ENCODE measurements at places on chromosomes 1 and 21.

DNA sequence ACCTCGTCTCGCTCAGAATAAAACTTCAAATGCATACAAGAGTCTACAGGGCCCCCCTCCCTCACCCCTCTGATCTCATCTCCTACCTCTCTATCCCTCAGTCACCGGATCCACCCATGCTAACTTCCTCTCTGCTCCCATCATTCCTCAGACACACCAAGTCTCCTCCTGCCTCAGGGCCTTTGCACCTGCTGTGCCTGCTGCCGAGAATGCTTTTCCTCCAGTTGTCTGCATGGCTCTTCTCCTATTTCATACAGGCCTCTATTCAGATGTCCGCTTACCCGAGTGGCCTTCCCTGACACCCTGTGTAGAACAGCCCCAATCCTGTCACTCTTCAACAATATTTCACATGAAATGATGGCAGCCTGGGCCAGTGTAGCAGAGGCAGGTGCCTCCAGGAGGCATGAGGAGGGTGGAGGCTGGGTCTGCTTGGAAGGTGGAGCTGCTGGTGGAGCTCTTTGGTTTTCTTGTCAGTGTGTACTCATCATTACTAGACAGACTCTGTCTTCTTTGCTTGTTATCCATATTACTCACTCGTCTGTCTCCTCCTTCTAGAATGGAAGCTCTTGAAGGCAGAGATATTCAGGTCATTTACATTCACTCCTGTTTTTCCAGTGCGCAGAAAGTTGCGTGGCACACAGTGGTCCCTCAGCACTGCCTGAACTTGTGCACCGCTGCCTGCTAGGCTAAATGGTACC lies 4.2 kb downstream of the SH2D2A start:
- DNase-seq = no peak

- DNase-seq = no peak
These were observed 276.9 kb upstream of the ZRANB2 start for GRCh38 chr1:71357708-71358107.

DNA sequence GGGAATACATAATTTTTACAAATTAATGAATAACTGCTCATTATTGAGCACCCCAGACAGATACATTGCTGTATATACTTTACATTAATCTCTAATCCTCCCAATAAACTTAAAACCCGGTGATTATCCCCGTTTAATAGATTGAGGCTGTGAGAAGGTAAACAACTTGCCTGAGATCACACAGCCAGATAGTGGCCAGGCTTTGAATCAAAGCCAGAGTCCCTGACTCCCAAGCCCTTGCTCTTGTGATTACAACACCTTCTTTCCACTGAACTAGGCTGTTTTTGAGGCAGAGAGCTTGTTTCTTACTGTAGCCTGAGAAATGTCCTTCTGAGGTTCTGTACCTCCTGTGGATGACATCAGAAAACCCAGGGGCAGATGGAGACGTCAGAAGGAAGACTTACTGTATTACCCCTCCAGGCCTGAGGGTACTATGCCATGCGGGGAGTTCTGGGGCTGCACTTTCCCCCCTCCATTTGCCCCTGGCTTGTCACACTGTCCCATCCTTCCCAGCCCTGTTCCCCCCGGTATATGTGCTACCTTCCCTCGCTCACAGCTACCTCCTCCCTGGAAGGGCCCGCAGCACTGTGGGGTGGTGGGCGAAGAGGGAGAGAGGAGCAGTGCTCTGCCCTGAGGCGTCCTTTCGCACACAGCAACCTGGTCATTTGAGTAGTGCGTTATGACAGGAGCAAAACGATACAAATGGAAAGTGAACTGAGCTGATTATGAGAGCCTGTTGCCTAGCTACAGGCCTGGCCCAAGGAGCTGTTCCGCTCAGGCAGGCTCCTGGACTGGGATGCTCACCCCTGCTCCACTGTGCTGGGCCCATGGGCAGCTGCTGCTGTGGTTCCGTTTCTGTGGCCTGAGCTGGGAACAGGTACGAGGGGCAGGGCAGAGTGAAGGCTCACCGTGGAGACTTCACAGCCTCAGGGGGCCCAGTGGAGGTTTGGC lies 4.6 kb downstream of the KCNC4 start:
- DNase-seq = no peak

GRCh38 chr1:59025201-59025600 lies 241.4 kb upstream of the JUN start:
- no peak for DNase-seq

DNA sequence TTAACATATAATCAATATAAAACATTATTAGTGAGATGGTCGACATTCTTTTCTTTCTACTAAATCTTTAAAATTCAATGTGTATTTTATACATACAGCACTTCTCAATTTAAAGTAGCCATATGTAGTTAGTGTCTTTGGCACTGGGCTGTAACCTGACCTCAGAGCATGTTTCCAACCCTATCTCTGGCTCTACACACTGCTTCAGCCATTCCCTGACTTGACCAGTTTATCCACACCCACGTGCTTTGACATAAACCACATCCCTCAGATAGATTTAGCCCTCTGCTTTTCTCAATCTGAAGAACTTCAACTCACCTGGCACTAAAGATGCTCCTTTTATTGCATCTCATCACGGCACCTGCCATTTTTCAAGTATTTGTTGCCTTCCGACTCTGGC lies 58.3 kb downstream of the RGS2 start:
- DNase-seq = no peak

DNA sequence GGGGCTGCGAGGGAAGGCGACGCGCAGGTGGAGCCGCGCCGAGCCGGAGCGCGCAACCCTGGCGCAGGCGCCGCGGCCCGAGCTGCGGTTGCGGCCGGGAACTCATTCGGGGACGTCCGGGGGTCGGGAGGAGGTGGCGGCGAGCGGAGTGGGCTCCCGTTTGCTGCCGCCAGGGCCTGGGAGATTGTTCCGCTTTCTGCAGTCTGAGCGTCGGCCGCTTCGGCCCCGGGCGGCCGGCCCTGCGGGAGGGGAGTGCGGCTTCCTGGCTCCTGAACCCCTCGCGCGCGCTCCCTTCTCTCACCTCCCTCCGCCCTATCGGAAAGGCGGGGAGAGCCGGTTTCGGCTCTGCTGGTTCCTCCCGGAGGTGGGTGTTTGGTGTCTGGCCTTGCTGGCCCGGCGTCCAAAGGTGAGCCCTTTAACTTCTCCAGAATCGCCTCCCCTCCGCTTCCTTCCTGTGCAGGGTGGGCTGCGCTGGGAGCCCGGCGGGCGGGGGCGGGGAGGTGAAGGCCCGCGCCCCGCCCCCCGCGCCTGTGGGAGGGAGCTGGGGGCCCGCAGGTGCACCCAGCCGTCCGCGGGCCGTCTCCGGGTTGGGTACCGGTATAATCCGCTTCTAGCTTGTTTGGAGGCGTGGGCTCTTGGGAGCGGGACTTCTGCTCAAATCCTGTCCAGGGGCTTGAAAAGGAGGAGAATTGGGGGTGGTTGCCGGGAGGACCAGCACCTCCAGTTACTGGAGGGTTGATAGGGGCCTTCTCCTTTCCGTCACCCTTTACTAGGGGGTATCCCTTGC lies 683 bp downstream of the LRRC8D start:
- DNase-seq = peak; percentile 32

GRCh38 chr1:229508823-229509337 lies 739 bp upstream of the NUP133 start:
- no peak for DNase-seq

- no peak for DNase-seq
These were observed 45.3 kb downstream of the KCNC4 start for GRCh38 chr1:110255392-110255787.

DNA sequence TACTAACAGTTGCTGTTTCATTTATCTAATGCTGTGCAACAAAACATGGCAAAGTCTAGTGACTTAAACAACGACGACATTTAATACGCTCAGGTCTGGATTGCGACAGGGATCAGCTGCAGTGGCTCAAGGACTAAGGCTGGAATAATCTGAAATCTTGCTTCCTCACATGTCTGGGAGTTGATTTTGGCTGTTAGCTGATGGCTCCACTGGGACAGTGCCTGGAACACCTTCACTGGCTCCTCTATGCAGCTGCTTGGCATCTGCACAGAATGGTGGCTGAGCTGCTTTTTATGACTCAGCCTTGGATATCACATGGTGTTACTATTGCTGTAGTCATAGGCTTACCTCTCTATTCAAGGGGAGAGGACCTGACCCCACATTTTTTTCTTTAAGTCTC lies 24.0 kb upstream of the BTG3 start:
- DNase-seq = no peak

DNA sequence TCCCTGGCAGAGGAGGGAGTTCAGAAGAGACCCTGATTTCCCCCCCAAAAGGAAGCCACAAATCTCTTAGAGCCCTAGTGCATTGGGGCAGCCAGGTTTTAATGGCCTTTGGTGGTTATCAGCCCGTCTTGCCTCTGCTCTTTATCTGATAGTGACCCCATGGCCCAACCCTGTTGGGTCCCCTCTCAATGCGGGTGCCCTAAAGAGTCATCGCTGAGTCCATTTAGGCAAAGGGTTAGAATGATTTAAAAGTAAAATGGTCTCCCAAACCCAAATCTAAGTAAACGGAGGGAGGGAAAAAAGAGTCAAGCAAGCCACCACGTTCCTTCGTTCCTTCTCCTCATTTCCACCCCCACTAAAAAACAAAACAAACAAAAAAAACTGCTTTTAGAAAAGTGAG lies 164.0 kb downstream of the RUNX1 start:
- DNase-seq = peak; percentile 46

DNA sequence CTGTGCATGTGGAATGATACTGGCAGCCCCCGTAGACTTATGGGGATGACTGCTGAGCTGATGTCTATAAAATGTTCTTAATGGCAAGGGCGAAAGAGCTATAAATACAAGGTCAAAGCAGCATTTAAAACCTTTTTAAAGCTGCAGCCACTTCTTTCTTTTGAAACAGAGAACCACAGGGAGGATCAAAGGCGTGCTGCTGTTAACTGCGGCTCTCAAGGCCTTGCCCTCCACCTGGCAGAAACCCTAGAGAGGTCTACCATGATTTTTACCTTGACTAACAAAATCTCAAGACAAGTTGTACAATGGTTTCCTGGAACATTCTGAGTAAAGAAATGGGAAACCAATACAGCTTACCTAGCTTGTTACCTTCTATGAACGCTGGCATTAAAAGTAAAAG lies 89.7 kb downstream of the SLC45A1 start:
- no peak for DNase-seq

DNA sequence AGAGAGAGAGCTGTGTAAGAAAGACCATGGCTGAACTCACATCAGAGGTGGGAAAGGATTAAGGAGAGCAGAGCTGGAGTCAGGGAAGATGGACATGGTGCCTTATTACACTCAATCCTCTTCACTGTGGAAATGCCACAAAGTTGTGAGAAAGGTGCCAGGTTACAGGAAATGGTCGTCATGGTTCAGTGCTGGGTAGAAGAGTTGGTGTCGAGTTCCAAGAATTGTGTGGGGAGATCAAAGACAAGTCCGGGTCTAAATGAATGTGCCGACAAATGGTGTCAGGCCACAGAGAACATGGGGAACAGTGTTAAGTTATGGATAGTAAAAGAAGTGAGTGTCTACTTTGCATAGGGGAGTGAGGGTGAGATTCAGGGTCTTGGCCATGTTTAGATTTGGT lies 40.9 kb downstream of the LAMC2 start:
- DNase-seq = no peak

- DNase-seq = no peak
These were observed 128.4 kb downstream of the HIVEP3 start for GRCh38 chr1:41790351-41790750.

DNA sequence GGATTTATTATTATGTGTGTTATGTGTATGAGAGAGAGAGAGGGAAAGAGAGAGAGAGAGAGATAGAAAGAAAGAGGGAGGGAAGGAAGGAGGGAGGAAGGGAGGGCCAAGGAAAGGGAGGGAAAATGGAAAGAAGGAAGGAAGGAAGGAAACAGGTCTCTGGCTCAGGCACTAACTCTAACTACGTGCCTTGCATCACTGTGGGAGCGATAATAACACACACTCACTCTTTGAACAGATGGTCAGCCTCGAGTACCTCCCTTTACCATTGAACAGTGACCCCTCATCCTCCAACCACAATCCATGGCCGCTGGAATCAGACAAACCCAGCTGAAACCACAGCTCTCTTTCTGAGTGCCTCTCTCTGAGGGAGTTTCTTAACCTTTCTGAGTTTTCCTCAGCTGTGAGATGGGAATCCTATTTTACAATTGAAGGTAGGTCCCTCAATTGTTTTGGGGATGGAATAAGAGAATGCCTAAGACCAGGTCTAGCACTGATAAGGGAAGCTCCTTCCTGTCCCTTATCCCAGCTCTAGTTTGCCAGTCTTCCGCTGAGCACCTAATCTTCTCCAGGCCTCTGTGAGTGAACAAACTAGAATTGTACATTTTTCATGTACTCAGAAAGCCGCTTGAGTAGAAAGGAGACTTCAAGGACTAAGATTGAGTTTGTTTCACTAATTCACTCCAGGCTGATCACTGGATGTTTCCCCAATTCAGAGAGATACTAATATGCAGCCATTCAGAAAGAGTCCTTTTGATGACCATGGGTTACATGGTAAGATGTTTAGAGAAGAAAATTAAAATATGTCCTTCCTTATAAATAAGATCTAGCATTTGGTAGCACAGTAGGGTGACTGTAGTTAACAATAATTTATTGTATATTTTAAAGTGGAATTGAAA lies 62.8 kb downstream of the IRF2BP2 start:
- no peak for DNase-seq

DNA sequence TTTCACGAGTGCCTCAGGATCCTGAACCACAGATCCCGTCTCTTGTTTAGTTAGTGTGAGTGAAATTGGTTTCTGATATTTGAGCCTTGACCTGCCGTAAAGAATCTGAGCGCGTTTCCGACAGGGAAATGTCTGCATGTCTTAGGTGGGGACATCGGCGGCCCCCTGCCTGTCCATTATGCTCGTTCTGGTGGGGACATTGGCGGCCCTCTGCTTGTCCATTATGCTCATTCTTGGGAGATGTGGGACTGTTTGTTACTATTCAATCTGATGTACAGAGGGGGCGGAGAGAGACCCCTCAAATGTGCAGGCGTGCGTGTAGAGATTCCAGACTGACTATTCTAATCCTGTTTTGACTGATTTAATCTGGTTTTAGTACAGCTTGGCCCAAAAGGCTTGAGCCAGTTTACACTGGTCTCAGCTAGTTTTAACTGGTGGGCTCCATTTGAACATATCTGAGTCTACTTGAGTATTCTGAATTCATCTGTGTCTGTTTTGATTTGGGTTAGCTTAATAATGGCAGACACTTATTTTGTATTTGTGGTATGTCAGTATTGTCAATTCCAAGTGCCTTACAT lies 6.6 kb upstream of the TINAGL1 start:
- DNase-seq = no peak

DNA sequence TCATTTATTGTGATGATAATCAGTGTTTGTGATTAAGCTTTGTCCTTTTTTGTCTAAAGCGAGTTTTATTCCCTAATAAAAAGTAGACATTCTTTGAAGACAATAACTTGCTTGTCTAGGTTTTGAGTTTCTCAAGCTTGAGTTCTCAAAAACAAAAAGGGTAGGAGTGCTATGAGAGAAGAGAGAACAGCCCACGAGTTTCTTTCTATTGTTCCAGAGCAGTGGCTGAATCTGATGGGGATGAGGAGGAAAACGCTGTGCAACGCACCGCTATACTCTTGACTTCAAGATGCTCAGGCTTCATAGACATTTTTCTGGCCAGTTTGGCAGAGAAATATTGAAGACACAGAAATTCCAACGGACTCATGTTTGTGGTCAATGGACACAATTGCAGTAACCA lies 669.8 kb upstream of the B3GALT2 start:
- DNase-seq = no peak

- DNase-seq = no peak
These were observed 405.4 kb downstream of the PTPRC start for GRCh38 chr1:199044191-199044590.

- no peak for DNase-seq
These were observed 14.5 kb upstream of the SERTAD4 start for GRCh38 chr1:210218047-210218446.

- DNase-seq = no peak
These were observed 66.6 kb upstream of the RHOU start for GRCh38 chr1:228668553-228669241.

All from stimulated activated effector memory CD8-positive, alpha-beta T cell treated with anti-CD3 and anti-CD28 coated beads, Interleukin-12 subunit alpha, Interleukin-12 subunit beta, amount 100 ng/mL, for 72 hours (primary cell).